NCI-H69 (cell line): ENCODE measurements at places on chromosomes 2 and 18.

GRCh38 chr2:112541315-112542122 lies 746 bp upstream of the POLR1B start:
- peak; percentile 88 for DNase-seq

GRCh38 chr2:152174574-152174973 lies 989 bp downstream of the STAM2 start:
- no peak for DNase-seq

DNA sequence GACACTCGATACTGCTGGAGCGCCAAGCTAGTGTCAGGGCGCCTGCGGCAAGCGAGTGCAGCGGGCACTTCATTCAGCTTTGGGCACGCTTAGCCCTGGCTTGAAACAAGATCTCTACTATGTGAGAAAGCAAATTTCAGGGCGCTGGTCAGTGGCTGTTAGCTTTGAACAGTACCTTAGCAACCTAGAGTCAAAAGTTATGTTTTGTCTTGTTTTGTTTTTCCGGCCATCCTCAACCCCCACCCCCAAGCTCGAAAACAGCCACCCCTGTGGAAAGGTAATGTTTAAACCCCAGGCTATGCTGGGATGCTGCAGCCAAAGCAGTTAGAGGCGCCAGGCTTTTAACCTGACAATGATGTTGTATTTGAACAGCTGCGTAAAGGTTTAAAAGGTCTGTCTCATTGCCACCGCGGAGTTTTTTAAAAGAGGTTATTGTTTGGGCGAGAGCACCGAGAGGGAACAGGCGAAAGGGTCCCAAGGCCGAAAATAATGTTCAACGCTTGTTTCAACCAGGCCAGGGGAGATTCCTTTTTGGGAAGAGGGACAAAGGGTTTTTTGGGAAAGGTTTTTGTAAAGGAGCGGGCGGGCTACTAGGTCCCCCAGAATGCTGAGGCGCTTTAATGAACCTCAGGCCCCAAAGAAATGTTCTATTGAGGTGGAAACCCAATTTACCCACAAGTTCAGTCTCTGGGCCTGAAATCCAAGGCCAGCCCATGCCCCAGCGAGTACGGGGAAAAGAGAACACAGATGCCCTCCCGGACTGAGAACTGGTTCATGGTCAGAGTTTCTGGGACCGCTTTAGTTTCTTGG lies 2.3 kb upstream of the HOXD10 start:
- DNase-seq, result peak; percentile 96

DNA sequence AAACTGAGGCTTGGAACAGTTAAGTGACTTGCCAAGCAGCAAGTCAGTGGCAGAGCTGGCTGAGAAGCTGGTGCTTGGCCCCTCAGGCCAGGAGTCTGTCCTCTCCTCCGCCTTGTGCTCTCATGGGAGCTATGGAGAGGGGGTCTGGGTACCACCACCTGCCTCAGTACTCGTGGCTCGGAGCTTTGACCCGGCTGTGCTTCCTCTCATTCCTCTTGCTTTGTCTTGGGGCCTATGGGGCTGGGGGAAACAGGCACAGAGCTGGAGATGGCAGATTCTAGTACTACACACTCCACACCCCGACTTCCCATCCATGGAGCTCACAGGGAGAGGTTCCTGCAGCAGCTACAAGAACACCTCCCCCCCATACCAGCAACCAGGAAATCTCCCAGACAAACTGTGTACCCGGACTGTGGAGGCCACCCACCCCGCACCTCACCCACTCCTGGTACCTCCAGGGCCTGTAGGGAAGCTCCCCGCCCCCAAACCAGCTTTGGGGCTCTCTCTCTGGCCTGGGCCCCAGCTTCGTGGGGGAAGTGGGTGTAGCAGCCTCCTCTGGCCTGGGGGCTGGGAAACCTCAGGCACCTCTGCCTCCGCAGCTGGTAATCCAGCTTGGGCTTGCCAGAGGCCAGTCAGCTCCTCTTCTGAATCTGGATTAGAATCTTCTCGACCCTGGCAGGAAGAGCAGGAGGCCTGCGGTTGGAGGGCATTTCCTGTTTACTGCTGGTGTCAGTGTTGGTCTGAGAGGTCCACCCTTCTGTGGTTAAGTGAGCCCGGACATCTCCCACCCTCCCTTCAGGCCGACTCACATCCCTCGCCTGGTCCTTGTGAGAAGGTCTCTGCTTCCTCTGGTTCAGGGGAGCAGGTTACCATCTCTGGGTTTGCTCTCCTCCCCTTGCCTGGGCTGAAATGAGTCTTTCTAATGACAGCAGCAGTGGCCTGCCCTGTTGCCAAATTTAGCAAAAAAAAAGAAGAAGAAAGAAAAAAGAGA lies 22.3 kb upstream of the RHOB start:
- no peak for DNase-seq

DNA sequence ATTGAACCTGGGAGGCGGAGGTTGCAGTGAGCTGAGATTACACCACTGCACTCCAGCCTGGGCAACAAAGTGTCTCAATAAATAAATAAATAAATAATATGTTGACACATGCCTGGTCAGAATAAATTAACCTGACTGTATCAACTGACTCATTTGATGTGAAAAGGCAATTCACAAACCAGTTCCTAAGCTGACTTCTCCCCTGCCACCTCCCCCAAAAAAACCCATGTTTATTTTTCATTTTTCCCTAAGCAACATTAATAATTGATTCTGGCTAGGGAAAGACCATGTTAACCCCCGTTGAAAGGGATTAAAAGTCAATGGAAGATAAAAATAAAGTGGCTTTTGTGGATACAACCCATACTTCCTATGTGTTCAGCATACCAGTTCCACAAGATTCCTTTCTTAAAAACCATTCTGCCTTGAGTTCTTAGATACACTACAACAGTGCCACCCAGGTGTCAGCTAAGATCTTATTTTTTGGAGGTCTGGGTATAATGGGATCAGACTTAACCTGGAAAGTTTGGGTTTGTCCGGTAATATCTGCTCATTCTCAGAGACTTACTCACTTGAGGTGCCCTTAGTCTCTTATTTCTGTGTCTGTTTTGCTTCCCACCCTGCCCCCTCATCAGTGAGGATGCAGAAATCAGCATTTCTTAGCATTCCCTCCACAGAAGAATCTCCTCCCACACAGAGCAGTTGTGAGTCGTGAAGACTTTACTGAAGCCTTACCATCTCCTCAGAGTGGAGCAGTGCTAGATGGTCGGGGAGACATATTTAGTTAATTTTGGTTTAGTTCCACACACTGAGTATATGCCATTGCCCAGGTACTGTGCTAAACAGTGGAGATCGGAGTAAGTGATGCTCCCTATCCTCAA lies 10.1 kb upstream of the MCFD2 start:
- no peak for DNase-seq

GRCh38 chr2:4219571-4219970 lies 516.2 kb downstream of the DCDC2C start:
- peak; percentile 51 for DNase-seq

DNA sequence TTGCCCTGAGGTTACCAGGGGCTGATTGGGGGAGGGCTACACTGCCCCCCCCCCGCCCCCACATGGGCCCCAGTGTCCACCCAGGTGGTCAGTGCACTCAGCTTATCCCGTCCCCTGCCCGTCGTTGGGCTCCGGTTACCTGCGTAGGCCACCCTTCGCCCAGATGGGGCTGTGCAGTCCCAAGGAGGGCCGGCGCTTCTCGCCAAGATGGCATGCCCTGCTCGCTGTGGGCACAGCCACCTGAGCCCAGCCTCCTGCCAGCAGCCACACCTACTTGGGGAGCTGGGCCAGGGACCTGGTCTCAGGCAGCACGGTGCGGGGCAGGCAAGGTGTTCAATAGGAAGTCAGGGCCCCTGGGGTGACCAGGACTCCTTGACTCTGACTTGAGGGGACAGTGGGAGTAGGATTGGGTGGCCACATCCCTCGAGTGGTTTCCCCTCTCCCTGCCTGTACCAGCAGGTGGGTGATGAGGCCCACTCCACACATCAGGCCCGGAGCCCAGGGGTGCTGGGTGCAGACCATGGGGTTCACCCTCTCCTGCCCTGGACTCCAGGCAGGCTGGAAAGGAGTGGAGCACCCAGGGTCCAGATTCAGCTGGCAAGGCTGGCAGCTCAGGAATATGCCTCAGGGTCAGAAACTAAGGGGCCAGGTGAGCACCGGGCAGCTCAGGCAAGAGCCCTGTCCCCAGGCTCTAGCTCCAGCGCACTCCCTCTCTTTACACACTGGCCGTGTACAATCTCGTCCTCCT lies 170.3 kb downstream of the GLI2 start:
- no peak for DNase-seq

DNA sequence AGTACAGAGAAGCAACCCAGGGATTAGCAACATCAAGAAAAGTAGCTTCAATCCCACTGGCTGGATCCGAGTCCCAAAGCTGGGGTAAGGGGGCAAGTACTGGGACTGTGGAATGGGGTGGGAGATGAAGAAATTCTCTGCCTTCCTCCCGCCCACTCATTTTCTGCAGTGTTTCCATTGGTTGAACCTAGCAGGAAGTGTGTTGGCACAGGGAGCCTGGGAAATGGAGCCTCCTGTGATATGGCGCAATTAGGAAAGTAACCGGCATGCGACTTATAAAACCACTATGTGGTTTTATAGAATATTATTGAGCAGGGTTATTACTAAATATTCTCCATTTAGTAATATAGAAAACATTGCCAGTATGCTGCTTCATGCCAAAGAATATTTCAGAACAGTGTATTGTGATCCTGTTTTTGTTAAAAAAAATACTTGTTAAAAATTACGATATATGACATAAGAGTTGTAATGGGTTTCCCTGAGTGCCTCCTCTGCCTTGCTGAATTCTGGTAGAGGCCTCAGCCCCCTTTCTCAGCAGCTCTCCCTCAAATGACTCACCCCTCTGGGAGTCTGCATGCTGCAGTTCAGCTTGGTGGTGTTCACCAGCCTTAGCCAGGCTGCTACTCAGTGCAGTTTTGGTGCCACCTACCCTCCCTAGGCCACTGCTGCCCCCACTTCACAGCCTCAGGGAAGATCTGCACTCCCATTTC lies 60.5 kb downstream of the HK2 start:
- DNase-seq, result no peak

DNA sequence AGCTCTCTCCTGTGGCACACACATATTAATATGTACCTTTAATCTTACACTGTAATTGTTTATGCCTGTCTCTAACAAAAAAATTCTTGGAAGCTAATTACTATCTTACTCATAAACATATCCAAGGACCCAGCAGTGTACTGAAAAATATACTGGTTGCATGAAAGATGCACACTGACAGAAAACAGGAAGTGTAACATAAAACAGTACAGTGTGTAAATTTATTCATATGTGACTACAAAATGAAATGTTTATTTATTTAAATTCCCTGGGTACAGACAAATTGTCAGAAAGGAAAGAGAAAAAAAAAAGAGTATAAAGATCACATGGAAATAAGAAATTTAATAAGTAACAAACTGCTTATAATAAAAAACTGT lies 28.5 kb downstream of the TMEM131 start:
- no peak for DNase-seq

DNA sequence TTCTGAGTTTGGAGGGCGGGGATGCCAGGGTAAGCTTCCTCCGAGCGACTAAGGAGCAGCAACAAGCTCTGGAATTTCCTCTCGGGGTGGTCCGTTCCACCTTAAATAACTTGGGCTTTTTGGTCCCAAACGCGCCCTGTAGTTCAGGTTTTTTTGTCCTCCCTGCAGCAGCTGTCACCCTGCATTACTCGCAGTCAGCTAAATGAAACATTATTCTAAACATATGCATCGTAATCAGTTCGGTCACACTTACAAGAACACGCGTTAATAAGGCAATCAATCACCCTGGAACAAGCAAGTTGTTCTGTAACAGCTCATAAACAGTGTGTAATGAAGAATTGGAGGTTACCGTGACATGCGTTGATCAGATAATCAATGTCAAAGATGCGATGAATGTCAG lies 8.3 kb downstream of the EVX2 start:
- peak; percentile 87 for DNase-seq

DNA sequence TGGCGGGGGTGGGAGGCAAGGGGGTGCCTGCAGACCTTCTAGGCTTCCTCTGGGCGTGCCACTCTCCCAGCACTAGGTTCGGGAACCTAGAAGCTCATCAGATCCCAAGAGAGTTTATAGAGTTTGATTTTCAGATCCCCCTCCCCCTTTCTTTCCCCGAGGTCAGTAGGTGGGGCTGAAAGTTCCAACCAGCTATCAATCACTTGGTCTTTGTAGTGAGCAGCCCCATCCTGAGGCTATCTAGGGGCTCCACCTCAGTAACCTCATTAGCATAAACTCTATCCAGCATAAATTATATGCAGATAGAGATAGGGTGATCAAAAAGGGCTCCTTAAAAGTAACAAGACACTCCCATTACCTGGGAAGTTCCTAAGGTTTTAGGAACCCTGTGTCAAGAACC lies 32.8 kb downstream of the ERLEC1 start:
- no peak for DNase-seq

DNA sequence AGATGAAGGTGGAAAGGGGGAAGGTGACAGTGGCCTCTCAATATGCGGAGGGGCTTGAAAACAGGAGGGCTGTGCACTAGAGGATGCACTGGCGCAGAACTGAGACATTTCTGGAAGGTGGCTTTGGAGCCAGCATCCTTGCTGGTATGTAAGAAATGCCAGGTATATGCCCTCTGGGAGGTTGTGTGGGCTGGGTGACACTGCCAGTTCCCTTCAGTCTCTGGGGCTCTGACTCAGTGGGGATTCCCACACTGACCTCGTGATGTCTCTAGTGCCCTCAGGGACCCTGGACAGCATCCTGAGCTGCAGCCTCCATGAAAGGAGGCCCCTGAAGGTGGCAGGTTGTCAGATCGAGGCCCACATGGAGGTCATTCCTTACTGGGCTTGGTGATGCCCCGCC lies 74.0 kb downstream of the AGAP1 start:
- DNase-seq, result no peak

DNA sequence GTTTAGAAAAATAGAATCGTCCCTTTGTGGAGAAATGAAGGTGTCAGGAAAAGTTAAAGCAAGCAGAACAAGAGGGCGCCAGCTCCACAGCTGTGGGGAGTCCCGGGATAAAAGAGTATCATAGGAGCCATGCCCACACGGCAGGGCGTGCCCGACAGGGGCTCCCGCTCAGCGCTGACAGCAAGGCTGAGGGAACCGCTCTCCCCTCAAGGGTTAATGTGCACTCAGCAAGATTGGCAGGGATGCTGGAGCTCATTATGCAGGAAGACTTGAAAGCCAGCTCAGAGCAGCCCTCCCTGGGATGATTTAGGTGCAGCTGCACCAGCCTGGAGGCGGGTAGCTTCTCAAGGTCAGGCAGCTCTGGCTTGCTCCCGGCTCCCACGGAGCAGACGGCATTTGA lies 500.2 kb downstream of the EIPR1 start:
- no peak for DNase-seq

DNA sequence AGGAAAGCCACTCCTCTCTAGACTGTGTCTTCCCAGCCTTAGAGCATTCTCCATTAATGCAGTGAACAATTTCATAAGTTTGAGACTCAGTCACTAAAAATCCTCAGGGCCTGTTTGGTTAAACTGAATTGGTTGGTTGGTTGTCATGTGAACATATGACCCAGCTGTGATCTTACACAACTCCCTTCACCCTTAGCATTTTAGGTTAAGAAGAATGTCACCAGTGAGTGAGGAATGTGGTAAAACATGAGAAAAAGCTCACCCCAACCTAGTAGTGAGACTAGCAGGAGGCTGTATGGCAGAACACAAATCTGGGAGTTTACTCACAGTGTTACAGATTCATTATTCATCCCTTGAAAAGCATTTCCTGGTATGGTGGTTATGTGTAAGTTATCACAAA lies 32.4 kb downstream of the LHCGR start:
- no peak for DNase-seq

GRCh38 chr2:111145103-111145760 lies 24.5 kb downstream of the BCL2L11 start:
- DNase-seq, result no peak

- DNase-seq, result no peak
These were observed 35.4 kb upstream of the DYNC1I2 start for GRCh38 chr2:171651667-171652415.

- peak; percentile 25 for DNase-seq
These were observed 12.1 kb downstream of the TGFA start for GRCh38 chr2:70541481-70542020.

- DNase-seq, result no peak
These were observed 464.5 kb upstream of the SALL3 start for GRCh38 chr18:78514910-78515670.
